ENCODE measurements at places on chromosomes 5 and 9.

- DNase-seq, result no peak
Measured at GRCh38 chr9:127629468-127630081, 17.5 kb downstream of the STXBP1 start.

GRCh38 chr5:51960617-51961121 is 577.4 kb downstream of the ISL1 start:
- DNase-seq, result peak; percentile 66

DNA sequence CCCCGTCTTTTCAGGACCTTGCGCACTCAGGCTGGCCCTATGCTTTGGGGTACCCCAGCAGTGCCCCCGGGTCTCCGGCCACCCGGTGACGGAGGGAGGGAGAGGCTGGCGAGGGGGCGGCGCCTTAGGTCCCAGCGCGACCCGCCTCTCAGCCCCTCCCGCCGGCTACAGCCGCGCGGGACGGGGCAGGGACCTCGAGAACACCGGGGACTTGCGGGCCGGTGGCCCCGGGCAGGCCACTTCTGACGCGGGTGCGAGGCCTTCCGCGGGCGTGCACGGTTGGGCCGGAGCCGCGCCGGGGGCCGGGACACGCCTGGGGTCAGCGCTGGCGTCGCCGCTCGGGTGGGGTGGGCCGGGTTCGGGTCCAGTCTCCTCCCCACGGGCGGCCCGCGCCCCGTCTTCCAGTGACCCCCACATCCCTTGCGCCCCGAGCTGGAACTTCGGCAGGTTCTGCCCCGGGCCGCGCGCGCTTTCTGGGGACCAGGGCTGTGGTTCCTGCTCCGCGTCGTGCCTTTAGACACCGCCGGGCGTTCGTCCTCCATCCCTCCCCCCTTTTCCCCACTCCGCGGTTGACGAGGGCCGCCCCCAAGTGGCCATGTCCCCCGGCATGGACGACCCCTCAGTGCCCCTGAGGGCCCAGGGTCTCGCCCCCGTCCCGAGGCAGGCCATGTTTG is 3.8 kb upstream of the SQSTM1 start:
- no peak for DNase-seq

DNA sequence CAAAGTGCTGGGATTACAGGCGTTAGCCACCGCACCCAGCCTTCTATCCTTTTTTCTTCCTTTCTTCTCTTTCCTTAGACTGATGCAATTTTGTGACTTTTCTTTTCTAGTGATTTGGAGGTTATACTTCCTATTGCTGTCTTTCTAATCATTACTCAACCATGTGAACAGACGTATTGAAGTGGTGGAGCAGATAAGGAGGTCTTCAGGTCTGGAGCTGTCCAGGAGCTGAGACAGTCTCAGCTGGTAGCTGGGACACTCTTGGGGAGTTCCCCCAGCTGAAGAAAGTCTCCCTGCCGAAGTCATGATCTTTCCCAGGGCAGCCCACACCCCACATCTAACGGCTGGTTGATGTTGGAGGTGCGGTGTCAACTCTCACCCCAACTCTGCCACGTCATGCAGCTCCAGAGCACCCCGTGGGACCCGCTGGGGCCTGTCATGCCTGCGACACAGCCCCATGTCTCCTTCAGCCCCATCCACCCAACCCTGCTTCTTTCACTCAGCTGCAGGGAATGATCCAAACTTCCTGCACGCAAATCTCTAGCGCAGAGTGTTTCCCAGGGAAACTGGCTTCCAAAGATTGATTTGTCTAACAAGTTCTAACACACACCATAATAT is 41.1 kb downstream of the NSUN2 start:
- DNase-seq, result no peak

GRCh38 chr5:1648806-1649205 is 125.0 kb upstream of the LPCAT1 start:
- no peak for DNase-seq

DNA sequence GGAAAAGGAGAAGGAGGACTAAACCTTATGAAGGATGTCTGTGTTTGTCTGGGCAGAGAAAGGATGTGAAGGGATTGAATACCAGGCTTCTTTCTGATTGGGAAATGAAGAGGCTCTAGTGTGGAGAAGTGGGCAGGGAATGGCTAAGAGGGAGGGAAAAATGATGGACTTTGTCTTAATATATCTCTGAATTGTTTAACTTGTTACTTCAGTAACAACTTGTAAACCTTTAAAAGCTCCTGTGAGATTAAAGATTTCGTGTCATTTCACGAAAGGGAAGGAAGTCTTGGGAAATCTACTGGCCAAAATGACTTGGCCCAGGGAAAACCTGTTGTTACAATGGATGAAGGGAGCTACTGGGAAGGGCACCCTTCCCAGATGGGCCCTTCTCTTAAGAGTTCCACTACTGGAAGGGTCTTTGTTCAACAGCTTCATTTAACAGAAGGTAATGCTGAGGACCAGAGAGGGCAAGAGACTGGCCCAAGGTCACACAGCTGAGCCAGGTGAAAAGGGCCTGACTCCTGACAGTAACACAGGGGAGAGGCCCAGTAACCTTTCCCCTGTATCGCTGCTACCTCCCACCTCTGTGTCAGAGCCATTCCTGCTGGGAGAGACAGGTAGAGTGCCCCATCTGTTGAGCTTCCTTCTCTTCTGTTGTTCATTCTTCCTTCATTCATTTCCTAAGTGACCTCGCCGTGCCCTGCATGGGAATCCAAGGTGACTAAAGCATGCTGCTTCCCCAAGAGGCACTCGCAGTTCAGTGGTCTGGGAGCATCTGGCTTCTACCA is 5.1 kb upstream of the TCOF1 start:
- DNase-seq, result no peak

GRCh38 chr9:137763271-137763955 is 114.2 kb upstream of the CACNA1B start:
- no peak for DNase-seq

DNA sequence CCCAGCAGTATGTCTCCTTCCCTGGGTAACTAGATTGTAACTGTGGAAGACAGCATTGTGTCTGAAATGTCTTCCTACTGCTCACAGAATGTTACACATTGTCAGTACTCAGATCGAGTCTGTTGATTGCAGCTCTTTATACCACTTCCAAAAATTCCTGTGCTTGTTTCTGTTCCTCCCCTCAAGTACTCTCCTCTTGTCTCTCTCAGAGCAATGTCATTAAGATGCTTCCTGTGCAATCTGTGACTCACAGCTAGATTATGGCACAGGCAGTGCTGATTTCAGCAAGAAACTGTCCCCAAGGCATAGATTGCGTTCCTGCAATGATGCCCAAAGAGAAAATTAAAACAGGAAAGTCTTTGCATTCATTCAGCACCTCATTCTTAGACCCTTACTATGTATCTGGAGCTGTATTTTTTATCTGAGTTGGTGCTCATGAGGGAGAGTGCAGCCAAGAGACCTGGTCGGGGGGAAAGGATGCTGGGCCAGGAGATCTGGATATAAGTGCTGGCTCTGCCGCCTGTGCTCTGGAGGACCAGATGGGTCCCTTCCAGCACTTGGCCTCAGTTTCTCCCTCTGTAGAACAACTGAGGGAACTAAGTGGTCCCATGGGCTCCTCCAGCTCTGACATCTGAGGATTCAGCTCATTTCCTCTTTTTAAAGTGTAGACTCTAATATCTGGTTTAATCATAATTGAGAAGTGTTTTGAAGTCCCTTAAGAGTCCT is 40.8 kb upstream of the GNPDA1 start:
- peak; percentile 70 for DNase-seq

- no peak for DNase-seq
Measured at GRCh38 chr5:123085638-123086286, 3.3 kb upstream of the PRDM6 start.

DNA sequence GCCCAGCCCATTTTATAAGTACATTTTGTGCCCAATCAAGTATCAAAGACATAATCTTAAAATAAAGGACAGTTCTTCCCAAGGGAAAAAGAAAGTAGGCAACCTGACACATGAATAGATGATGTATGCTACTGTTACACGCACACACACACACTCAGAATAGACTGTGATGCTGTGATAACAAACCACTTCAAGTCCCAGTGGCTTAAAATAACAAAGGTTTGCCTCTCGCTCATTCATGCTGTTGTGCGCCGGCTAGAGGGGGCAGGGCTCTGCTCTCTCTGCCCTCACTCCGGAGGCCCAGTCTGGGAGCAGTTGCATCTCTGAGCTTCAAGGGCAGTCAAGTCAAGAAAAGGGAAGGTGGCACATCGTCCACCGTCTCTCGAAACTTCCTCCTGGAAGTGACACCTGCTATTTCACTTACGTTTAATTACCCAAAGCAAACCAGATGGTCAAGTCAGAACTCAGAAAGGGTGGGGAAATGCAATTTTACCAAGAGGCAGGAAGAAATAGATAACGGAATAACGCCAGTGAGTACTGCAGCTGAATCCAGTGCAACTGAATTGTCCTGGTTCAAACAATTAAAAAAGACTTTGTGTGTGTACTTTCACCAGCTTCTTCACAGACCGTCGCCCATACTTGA is 43.3 kb downstream of the ANKRD33B start:
- no peak for DNase-seq

- no peak for DNase-seq
Measured at GRCh38 chr5:79032031-79032695, 37.3 kb downstream of the DMGDH start.

DNA sequence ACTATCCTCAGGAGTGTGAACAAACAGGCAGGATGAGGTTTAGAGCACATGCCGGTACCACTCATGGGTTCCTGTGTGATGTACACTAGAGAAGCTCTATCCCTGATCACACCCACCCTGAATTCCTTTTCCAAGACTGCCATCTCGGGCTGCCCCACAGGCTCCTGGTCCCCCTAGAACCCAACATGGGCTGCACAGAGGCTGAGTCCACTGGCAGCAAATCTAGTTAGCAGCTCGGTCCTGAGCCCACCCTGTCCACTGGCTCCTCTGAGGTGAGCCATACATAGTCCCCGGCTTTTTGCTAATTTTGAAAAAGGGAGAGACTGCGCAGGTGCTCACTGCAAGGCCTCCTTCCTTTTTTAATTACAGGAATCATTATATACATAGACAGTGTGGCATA is 227.0 kb downstream of the FSTL4 start:
- DNase-seq, result no peak

- DNase-seq, result no peak
Measured at GRCh38 chr5:108467563-108467962, 85.7 kb upstream of the FBXL17 start.

GRCh38 chr5:59559847-59560246 is 333.7 kb downstream of the PDE4D start:
- DNase-seq, result no peak

DNA sequence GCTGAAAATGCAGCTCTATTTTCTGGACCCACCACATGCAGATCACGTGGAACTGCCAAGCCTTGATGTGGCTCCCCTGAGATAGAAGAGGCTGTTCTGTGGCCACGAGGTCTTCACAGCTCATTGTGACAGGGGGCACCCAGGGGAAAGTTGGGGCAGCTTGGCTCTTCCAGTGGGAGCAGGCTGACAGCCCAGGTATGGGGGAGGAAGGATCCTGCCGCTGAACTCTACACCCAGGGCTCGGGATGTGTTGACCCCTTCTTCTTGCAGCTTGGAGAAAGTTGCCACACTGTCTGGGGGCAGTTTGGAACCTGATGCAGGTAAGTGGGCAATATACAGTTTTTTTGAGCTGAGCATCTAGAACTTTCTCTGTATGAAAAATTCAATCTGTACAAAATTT is 133.6 kb upstream of the PITX1 start:
- no peak for DNase-seq

DNA sequence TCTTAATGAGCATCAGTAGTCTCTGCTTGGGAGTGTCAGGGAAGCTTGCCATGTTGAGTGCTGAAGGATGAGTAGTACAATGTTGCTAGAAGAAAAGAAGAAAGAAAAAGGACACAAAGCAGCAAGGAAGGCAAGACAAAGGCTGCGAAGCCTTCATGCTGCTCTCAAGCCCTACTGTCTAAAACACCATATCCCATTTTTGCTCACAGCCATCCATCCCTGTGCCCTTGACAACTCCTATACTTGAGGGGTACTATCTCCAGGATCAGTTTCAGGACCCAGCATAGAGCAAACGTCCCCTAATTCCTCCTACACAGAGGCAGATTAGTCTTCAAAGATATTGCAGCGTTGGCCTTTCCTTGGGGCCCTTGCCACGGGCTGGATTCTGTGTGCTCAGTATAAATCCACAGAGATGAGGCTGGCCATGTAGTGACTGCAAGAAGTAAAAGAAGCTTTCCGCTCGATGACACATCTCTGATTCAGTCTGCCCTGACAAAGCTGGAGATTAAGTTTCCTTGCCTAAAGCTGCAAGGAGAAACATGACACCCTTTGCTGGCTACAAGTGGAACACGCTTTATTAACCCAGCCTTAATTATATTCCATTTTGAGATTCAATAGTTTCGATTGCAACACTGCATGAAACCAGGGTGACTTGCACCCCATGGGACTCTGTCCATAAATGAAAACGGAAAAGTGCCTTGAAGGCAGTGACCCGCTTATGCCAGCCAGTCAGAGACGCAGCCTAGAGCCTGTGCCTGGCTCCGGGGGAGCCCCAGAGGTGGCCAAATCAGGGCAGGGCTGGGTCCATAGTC is 304.6 kb downstream of the ACTL7B start:
- DNase-seq, result peak; percentile 76

- no peak for DNase-seq
Measured at GRCh38 chr9:127399736-127400269, 2.8 kb downstream of the SLC2A8 start.

- no peak for DNase-seq
Measured at GRCh38 chr9:21687351-21687750, 115.1 kb upstream of the MTAP start.

- DNase-seq, result no peak
Measured at GRCh38 chr5:134101686-134102439, 12.6 kb upstream of the TCF7 start.

DNA sequence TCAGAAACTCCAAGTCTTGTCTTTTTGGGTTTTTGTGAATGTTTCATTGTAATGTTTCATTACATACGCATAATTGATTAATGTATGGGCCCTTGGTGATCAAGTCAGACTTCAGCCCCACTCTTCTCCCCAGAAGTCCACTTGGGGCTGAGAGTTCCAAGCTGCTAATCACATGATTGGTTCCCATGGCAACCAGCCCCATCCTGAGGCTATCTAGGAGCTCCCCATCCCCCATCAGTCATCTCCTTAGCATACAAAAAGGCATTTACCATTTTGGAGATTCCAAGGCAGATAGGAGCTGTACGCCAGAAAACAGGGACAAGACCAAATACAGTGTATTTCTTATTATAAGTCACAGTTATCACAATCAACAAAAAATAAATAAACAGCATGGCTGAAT is 22.9 kb upstream of the SYK start:
- DNase-seq, result no peak

GRCh38 chr5:16592255-16592654 is 24.5 kb downstream of the RETREG1 start:
- DNase-seq, result no peak

DNA sequence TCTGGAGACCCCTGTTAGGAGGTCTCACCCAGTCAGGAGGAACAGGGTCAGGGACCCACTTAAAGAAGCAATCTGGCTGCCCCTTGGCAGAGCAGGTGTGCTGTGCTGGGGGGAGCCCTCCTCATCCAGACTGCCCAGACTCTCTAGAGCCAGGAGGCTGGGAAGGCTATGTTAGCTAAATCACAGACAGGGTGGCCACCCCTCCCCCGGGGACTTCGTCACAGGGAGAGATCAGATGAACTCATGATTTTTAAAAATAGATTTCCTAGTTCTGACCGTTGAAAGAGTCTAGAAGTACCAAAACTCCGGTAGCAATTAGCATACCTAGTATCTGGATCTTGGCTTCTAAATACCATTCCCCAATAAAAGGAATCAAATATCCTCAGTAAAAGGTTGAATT is 35.0 kb upstream of the FOXB2 start:
- DNase-seq, result no peak

GRCh38 chr5:14676320-14676719 is 11.8 kb downstream of the OTULIN start:
- no peak for DNase-seq
